ENCODE measurements at places on chromosomes 3 and 15. TPM values are rescaled to one million over a fixed set of nuclear protein-coding genes. Genes with fewer than 3 reads are reported as not detected.

NEK11 gene
- total RNA-seq, result 2.9 TPM

PP2D1 gene
- total RNA-seq, result not detected

CHP1 gene
- 147 TPM for total RNA-seq

GHSR gene
- not detected for total RNA-seq

USP13 gene
- 16.9 TPM for total RNA-seq

RTP3 gene
- not detected for total RNA-seq

CPLX3 gene
- not detected for total RNA-seq

ARGFX gene
- not detected for total RNA-seq

ZIC1 gene
- not detected for total RNA-seq

CCR5 gene
- not detected for total RNA-seq

UPK1B gene
- total RNA-seq, result not detected

BDH1 gene
- total RNA-seq, result 2.9 TPM

IGSF10 gene
- total RNA-seq, result not detected

MBD4 gene
- 24.8 TPM for total RNA-seq

TRAK1 gene
- total RNA-seq, result 70.4 TPM

PSMD6 gene
- total RNA-seq, result 79.0 TPM

Data from vein endothelial cell (primary cell).